ENCODE measurements at places on chromosomes 16 and 17.

GRCh38 chr16:57626420-57627170 lies 1.8 kb upstream of the ADGRG1 start:
- DNase-seq = peak; percentile 18

DNA sequence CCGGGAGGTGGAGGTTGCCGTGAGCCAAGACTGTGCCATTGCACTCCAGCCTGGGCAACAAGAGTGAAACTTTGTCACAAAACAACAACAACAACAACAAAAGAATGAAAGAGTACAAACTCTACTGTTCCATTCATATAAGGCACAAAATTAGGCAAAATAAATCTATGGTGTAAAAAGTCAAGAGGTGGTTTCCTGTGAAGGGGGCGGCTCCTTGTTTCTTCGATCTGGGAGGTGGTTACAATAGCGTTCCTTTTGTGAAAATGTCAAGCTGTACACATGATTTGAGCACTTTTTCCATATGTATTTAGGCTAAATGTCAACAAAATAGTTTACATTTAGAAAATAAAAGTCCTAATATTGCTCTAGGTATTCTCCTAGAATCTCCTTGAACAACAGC lies 6.9 kb downstream of the SIAH1 start:
- DNase-seq = no peak

DNA sequence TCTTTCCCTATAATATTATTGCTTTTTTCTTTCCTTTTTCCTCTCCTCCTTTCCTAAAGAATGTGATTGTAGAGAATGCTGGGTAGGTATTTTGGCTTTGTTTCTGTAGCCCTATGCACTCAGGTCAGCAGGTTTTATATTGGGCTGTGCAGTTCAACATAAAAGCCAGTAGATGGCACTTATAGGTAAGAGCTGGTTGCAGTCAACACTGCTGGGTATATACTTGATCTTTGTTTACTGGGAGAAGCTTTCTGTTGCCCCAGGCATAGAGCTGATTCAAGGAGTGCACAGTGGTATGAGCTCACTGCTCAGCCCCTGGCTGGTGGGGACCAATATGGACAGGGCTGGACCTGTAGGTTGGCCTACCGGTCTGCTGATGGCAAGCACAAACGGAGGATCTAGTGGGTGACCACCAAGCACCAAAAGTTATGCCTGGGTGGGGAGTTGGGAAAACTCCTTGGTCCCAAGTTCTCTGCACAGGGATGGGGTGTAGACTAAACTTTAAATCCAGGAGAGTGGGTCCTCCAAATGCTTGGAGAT lies 378.9 kb downstream of the PMP22 start:
- no peak for DNase-seq

GRCh38 chr17:59832883-59833379 lies 59.8 kb downstream of the TUBD1 start:
- no peak for DNase-seq

All from DMS 273 treated with DMSO at 0.1 percent for 48 hours (cell line).